Activated T-cell treated with anti-CD3 and anti-CD28 coated beads for 1 hour (primary cell): ENCODE measurements at places on chromosomes 7 and 10.

GRCh38 chr7:3558400-3558799 is 257.3 kb downstream of the SDK1 start:
- no peak for DNase-seq

- no peak for DNase-seq
Observed at GRCh38 chr10:42970451-42971250, 106.2 kb upstream of the RET start.

DNA sequence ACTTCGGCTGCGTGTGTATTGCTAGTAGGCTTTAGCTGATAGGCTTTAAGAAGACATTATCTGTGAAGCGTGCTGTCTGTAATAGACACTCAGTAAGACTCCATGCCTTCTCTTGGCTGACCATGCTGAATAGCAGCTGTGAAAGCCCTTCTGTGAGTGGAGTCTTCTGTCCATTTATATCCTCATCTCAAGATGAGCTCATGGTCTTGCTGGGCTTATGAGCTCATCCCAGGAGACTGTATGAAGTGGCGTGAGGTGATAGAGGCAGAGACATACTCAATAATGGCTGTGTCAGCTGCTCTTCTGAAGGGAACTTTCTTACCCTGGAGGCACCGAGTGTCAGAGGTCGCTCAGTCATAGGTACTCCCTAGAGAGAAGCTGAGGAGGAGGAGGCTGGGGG is 111.5 kb downstream of the SH2D4B start:
- no peak for DNase-seq

DNA sequence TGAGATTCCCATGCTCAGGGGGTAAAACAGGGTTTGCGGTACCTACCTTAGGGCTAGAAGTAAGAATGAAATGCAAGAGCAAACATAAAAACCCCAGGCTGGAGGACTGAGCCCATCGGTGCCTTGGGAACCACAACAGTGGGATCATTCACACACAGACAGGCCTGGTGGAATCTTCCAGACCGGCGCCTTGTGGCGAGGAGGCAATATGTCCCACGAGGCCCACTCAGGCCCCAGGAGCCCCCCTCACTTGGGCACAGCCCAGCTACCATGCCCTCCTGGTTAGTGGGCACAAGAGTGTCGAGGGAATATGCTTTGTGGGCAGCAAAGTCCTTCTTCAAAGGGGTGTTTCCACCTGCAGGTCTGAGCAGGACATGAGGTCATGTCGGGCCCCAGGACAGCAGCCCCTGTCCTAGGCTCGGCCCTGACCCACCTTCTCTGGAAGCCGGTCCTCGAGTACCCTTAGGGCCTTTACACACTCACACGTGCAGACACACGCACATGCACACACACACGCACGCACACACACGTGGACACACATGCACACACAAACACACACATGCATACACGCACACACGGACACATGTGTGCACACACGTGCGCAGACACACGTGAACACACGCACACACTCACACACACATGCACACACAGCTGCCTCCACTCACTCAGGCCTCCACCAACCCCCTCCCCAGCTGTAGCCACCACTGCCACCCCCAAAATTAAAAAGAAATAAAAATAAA is 51.5 kb upstream of the MYL10 start:
- no peak for DNase-seq

DNA sequence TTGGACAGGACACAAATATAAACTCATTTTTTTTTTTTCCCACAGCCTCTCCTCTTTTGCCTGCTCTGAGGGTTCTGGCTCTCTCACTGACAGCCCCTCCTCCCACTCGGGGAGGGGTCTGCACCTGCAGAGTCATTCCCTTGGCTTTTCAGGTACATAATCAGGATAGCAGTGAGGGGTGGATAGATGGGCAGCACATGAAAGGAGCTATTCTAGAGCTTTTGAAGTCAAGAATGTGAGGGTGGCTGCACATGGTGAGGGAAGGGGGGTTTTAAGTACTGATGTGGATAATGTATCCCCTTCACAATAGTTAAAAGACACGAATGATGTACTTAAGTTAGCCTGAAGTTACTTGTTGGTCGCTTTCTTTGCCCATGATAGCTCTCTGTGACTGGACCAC is 76.2 kb downstream of the CFAP58 start:
- no peak for DNase-seq

GRCh38 chr10:14587540-14588083 is 187.1 kb downstream of the FAM107B start:
- DNase-seq = no peak

GRCh38 chr7:42232275-42232674 is 4.7 kb downstream of the GLI3 start:
- no peak for DNase-seq

GRCh38 chr7:98771519-98771918 is 98.3 kb downstream of the TMEM130 start:
- no peak for DNase-seq

- DNase-seq = no peak
Observed at GRCh38 chr10:107371801-107372200, 207.3 kb upstream of the SORCS1 start.

- no peak for DNase-seq
Observed at GRCh38 chr10:79004311-79004710, 64.5 kb upstream of the ZMIZ1 start.

- DNase-seq = no peak
Observed at GRCh38 chr10:8133146-8133545, 78.7 kb downstream of the GATA3 start.

- no peak for DNase-seq
Observed at GRCh38 chr10:80322711-80323110, 33.3 kb upstream of the MAT1A start.

GRCh38 chr7:43697690-43698089 is 31.6 kb downstream of the COA1 start:
- no peak for DNase-seq

- no peak for DNase-seq
Observed at GRCh38 chr7:28069807-28070206, 110.8 kb downstream of the JAZF1 start.

GRCh38 chr10:11685787-11686218 is 56.4 kb upstream of the ECHDC3 start:
- DNase-seq = peak; percentile 33

DNA sequence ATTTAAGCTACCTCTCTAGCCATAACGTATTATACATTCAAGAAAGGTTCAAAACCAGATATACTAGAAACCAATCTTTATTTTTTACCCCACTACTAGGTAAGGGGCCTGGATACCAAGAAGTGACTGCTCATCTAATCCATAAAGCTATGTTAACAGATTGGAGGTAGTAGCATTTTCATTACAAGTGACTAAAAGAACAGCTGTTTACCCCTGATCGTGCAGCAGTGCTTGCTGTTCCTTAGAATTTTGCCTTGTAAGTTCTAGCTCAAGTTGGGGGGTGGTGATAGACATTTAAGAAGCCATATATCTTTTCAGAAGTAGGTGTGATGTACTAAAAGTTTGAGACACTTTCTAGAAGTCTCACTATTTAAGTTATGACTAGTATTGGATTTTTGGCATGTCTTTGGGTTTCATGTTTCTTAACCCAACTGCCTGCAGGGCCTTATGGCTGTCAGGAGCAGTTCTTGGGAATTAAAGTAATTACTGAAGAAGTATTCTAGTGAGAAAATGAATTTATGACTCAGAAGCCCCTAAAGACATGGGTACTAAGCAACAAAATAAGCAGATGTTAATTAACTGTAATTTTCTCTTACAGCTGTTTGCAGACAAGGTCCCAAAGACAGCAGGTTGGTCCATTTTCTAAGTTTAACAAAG is 2.3 kb downstream of the PPIA start:
- no peak for DNase-seq

DNA sequence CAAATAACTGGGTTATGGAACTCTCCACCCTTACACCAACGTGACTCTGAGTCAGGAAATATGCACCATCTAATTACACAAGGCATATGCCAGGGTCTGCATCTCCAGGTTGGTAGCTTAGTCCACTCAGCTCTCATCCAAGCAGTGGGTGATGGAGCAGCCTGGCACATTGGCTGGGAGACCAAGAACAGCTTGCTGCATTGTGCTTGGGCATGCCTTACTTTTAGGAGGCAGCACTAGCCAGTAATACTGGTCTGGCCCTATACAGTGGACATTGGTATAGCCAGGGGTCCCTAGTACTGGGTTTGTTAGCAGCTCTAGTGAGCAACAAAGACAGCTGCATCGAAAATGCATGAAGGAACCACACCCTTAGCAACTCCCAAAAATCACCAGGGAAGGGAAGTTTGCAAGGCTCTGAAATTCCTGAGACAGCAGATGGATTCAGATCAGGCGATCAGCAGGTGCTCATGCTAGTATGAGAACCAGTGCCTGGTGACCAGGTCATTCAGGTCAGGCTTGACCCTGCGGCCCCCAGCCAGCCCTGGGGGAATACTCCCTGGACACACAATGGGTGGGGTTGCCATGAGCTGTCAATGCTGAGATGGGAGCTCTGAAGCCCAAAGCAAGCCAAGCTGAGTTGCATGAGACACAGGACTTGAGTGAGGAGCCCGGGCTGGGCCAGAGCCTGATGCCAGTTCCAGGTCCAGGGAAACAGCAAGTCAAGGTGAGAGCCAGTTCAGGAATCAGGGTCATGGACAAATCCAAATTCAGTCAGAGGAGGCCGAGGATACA is 217.9 kb upstream of the ZMIZ1 start:
- DNase-seq = no peak

DNA sequence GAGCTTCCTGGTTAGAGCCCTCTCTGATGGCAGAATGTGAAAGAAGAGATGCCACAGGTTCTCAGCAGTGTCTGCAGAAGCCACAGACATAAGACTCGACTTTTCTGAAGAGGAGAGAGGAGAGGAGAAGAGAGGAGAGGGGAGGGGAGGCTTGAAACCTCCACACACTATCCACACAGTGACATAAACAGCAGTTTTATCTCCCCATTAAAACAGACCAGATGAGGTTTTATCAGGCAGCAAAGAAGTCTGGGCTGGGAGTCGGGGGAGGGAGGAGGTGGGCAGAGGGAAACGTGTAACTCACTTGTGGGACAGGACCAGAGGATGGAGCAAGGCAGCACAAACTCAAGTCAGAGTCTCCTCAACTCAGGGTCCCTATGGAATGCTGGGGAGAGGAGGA is 76.5 kb downstream of the XPNPEP1 start:
- no peak for DNase-seq

DNA sequence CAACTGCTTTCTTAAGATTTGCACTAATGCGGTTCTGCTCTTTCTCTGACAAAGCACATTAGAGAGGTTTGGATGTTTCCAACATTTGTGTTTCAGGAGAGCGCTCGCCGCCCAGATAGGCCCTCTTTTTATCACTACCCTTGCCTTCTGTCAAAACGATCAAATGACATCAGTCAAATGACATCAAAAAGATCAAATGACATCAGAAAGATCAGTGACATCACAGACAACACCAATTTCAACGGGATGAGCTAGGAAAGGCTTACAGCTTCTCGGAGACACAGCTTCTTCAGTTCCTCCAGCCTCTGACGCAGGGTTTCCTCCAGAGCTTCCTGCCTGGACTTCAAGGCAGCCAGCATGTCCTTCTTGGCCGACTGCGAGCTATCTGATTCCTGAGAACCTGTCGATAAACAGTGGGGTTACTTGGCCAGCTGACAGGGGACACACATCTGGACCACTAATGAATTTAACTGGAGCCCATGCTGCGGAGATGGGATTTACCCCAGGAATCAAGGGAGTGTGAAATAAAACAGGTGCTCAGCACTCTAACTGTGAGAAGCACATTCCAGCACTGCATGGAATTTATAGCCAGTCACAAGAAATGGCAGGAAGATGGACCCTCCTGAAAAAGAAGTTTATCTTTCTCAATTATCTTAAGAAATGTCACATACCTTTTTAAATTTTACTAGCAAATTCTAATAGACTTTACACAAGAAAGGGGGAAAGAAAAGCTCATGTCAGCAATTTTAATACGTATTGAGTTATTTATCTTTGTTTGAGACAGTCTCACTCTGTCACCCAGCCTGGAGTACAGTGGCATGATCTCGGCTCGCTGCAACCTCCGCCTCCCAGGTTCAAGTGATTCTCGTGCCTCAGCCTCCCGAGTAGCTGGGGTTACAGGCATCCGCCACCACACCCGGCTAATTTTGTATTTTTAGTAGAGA is 88.2 kb downstream of the PRPF18 start:
- no peak for DNase-seq

DNA sequence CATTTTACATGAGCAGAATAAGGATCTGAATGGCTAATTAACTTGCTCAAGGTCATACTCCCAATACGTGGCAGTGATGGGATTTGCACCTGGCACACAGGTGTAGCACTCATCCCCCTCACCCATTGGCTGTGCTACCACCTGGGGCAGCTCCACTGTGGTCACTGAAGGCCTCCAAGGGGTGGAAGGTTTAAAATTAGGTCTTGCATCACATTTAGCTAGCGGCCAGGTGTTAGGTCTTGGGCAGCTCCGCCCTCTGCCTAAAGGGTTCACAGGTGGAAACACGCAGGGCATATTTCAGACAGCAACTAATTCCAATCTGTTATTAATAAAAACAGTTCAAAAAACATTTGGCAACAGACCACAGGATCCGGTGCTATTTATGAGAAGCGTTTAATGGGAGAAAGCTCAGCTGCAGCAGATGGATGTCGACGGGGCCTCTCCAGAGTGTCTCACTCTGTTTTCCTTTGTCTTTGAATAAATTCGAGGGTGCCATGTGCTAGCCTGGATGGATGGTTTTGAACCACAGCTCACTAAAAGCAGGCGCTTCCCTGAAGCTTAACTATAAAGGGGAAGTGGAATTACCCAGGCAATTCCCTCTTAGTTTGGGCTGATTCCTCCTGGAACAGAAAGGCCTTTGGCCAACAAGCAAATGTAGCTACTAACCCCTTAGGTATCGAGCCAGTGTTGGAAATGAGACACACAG is 1017.6 kb downstream of the TYW1 start:
- DNase-seq = no peak

GRCh38 chr7:116809636-116810266 is 52.6 kb upstream of the CAPZA2 start:
- DNase-seq = no peak

- no peak for DNase-seq
Observed at GRCh38 chr10:91690412-91690811, 57.5 kb upstream of the PPP1R3C start.

DNA sequence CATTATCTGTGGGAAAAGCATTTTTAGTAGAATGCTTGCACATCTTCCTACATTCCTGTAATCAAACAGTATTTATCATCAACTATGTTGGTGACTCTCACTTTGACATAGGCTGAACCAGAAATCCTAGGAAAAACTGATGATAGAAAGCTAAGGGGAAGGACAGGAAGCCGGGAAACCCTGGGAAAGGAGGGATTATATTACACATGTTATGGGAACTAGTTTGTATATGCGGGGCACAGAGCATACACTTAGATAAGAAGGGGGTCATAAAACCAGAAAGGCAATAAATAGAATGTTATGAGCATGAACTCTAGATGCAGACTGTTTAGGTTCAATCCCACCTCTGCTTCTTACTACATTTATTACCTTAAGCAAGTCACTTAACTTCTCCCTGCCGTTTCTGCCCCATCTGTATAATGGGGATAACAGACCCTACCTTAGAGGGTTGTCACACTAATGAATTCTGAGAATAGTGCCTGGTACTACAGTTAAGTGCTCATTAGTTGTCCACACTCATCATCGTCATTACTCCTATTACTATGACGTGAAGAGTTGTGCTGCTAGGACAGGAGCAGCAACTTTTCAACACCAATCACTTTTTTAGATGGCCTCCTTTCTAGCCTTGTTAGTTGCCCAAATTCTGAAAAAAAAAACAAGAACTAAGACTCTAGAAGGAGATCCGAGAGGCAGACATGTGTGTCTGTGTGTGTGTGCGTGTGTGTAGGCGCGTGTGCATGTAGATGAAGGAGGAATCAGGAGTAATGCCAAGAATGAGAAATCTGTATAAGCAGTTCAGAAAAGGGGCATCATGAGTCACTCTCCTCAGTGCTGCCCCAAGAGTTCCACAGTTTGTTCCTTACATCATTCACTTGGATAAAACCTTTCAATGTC is 52.2 kb downstream of the KMT2C start:
- DNase-seq = no peak

GRCh38 chr7:154854836-154855235 is 148.1 kb downstream of the PAXIP1 start:
- no peak for DNase-seq
